Stimulated activated CD4-positive, alpha-beta T cell treated with anti-CD3 and anti-CD28 coated beads, Interleukin-12 subunit alpha, Interleukin-12 subunit beta, amount 100 ng/mL, for 48 hours (primary cell): ENCODE measurements at places on chromosomes 5 and 9.
A peak's percentile ranks its signal among the peaks of the same experiment; 100 is the strongest.

GRCh38 chr9:17361378-17361777, 217.5 kb upstream of the SH3GL2 start:
- DNase-seq: no peak

DNA sequence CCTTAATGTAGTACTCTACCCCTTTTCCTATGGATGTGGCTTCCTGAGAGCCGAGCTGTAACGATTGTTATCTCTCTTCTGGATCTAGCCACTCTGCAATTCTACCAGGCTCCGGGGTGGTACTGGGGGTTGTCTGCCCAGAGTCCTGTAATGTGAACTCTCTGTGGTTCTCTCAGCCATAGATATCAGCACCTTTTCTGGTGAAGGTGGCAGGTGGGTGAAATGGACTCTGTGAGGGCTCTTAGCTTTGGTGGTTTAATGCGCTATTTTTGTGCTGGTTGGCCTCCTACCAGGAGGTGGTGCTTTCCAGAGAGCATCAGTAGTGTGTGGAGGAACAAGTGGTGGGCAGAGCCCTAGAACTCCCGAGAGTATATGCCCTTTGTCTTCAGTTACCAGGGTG, 122.1 kb downstream of the GABRG2 start:
- no peak for DNase-seq

- no peak for DNase-seq
These were observed 33.6 kb downstream of the PRRT1B start for GRCh38 chr9:131578731-131579504.

- peak; percentile 15 for DNase-seq
These were observed 147.8 kb downstream of the TMEM38B start for GRCh38 chr9:105842023-105842644.

- DNase-seq: no peak
These were observed 17.8 kb upstream of the SLCO4C1 start for GRCh38 chr5:102313912-102314311.

DNA sequence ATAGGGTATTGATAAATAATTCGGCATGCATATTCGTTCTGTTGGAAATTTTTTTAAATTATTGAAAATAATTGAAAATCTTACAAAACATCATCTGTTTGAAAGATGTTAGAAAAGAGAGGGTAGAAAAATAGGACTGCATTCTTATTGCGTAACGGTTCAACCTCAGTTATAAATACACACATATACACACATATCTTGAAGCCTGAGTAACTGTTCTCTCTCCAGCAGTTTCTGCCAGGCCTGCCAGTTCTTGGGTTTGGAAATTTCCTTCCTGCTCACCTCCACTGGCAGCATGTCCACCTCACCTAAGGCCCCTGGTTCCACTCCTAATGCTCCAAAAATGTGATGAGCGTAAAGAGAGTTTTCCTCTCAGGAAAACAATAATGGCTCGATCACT, 9.1 kb downstream of the SPATA31E1 start:
- DNase-seq: no peak

GRCh38 chr5:178314961-178315820, 82.6 kb upstream of the PHYKPL start:
- DNase-seq: no peak

- no peak for DNase-seq
These were observed 17.6 kb upstream of the CSF1R start for GRCh38 chr5:150103678-150104549.

- no peak for DNase-seq
These were observed 6.7 kb downstream of the EPB41L4A start for GRCh38 chr5:112412346-112412745.
